ENCODE measurements at places on chromosomes 2 and 18.

DNA sequence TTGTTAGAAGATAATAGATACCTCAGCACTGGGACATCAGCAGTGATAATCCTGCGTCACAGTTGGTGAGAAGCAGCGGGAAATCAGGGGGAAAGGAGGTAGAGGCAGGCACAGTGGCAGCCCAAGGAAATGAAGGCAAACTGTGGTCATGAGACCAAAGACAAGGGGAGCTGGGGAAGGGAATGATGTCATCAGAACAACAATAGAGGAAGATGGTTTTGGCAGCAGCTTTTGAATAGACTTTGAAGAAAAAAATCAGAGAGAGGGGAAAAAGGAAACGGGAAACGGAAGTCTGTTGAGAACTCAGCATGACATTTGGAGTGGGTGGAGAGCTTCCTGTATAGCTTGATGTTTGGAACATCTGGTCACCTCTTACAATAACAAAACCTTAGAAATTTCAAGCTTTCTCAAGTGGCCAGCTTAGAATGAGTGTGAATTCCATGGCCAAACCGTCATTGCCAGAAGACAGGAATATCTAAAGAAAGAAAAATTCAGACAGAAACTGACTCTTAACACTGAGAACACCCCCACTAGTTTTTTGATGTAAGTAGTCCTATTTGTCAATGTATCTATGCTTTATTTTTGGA, 18.4 kb upstream of the YES1 start:
- DNase-seq: peak; percentile 9

DNA sequence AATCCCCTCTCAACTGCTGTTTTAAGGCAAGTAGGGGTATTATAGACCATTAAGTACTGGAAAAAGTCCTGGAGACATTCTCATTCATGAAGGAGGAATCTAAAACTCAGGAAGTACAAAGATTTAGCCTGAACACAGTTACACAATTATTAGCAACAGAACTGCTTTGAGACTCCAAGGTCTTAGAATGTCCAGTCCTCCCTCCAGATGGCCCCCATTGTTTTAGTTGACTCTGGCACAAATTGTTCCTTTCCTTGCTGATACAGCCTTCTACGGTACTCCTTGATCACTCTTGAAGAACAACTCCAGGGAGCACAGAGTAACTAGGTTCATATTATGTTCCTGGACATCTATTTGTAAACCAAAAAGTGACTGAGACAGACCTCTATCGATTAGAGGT, 210.1 kb upstream of the RND3 start:
- DNase-seq: peak; percentile 65

GRCh38 chr2:159933727-159934049, 128.7 kb downstream of the PLA2R1 start:
- DNase-seq: peak; percentile 45

DNA sequence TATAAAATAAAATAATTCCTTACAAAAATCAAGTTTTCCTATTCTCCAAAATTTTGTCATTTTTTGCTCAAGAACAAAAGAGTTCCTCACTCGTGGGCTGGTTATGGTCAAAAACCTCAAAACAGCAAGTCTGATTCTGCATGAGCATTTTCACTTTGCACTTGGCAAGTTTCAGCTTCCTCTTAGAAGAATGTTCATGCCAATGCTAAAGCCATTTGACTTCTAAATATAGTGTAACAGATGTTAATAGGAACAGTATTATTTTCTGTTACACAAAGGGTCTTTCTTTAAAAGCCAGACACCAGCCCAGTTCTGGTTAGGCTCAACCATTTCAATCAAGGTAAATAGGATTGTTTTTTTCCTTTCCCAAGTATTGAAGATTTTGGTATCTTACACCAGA, 261.3 kb upstream of the CCDC68 start:
- DNase-seq: no peak

- DNase-seq: no peak
Observed at GRCh38 chr2:2650608-2651375, 319.7 kb upstream of the MYT1L start.

DNA sequence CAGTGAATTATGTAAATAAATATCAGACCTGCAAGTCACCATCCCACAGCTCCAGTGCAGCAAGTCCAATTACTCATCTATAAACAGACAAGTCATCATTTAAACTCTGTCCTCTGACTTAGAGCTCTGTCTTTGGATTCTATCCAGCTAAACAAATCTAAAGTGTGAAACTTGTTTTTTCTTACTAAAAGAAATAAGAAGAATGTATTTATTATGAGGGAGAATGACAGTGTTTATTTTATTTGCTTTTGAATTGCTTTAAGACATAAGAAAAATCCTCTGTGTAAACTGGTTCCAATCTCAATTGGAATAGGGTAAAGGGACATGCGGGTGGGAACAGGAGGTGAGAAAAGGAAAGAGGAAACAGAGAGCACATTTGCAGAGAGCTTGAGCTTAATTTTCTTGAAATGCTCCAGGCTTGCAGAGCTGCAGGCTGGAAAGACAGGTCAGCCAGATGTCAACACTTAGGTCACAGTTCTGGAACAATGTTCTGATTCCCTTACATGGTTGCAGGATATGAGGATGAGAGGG, 355.8 kb downstream of the MEIS1 start:
- DNase-seq: peak; percentile 20

- no peak for DNase-seq
Observed at GRCh38 chr18:32910694-32911296, 138.0 kb upstream of the KLHL14 start.

- DNase-seq: no peak
Observed at GRCh38 chr2:140383781-140384180, 1603.6 kb upstream of the NXPH2 start.

- no peak for DNase-seq
Observed at GRCh38 chr2:70374616-70375015, 72.7 kb upstream of the FAM136A start.

GRCh38 chr2:17593841-17594491, 53.5 kb downstream of the VSNL1 start:
- DNase-seq: no peak

DNA sequence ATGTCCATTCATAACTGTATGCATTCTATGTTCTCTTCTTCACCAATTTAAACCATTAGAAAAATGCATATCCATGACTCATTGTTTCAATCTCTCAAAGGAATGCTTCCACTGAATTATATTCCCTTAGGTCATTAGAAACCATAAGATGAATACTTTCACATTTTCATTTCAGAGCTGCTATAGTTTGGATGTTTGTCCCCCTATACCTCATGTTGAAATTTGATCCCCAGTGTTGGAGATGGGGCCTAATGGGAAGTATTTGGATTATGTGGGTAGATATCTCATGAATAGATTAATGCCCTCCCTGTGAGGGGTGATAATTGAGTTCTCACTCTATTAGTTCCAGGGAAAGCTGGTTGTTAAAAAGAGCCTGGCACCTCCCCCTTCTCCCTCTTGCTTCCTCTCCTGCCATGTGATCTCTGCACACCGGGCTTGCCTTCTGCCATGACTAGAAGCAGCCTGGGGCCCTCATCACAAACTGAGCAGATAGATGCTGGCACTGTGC, 35.7 kb downstream of the THUMPD2 start:
- DNase-seq: no peak

- DNase-seq: no peak
Observed at GRCh38 chr2:53572696-53573095, 194.9 kb upstream of the CHAC2 start.

GRCh38 chr2:150389447-150389846, 98.0 kb downstream of the RND3 start:
- no peak for DNase-seq

DNA sequence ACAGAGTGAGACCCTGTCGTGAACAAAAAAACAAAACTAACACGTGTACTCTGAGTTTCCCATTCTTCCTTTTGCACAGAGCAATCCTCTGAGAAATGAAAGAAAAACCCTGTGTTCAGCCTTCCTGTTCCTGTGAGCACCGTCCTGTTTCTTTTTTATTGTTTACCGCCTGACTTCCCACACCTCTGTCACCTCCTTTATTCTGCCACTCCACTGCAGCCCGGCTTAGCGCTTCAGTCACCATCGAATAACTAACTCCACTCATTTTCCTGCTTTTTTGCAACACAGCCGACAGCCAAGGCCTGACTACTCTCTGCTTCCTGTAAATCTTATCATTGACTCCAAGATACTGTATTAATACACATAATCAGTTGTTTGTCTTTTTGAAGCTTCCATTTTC, 40.9 kb downstream of the TGOLN2 start:
- no peak for DNase-seq

DNA sequence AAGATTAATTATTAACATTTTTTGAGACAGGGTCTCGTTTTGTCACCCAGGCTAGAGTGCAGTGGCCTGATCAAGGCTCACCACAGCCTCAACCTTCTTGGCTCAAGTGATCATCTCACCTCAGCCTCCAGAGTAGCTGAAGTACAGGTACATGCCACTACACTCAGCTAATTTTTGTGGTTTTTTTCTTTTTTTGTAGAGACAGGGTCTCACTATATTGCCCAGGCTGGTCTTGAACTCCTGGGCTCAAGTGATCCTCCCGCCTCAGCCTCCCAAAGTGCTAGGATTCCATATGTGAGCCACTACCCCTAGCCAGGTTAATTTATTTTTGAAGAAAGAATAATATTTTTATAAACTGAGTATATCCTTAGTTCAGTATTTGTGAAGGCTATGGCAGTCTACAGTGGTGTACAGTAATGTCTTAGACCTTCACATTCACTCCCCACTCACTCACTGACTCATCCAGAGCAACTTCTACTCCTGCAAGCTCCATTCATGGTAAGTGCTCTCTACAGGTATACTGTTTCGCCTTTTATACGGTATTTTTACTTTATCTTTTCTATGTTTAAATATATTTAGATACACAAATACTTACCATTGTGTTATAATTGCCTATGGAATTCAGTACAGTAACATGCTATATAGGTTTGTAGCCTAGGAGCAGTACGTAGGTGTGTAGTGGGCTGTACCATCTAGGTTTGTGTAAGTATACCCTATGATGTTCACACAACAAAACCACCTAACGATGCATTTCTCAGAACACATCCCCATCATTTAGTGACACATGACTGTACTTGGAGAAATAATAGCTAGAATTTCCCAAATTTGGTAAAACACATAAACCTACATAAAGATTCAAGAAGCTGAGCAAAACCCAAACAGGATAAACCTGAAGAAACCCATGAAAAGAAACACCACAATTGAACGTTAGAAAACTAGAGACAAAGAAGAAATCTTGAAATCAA, 38.6 kb downstream of the MGAT4A start:
- DNase-seq: no peak

DNA sequence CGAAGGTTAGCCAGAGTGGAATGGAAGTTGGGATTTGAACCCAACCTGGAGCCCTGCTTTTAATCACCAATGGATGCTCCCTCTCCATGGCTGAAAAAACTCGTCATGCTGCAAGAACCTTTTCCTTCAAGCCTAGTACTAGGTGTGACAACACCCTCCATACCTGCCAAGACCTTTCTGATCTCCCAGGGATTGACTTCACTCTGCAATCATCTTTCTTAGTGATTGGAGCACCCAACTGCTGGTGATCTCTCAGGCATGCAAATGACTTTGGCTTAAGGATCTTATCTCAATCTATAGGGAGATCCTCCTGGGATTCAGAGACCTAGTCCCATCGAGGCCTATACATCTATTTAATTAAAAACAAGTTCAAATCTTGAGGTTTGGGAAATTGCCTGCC, 23.5 kb upstream of the ITGB6 start:
- DNase-seq: no peak

GRCh38 chr2:15660491-15661294, 69.0 kb downstream of the DDX1 start:
- DNase-seq: no peak

DNA sequence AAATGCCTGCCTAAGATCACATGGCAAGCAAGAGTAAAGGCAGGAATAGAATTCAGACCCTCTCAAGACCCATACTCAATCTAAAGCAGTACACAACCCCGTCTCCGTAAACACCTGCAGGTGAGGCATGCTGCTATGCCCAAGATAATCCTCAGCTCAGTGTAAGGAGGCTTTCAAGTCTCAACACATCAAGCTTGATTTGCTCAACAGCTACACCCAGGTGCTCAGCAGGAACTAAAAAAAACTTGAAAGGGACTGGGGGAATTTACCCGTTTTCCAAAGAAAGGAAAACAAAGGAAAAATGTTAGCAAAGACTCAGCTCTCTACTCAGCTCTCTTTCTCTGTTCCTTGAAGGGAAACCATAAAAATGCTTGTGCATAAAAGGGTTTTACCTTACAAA, 301.8 kb downstream of the C1D start:
- DNase-seq: no peak

GRCh38 chr18:76489081-76489480, 6.0 kb downstream of the ZNF516 start:
- no peak for DNase-seq

DNA sequence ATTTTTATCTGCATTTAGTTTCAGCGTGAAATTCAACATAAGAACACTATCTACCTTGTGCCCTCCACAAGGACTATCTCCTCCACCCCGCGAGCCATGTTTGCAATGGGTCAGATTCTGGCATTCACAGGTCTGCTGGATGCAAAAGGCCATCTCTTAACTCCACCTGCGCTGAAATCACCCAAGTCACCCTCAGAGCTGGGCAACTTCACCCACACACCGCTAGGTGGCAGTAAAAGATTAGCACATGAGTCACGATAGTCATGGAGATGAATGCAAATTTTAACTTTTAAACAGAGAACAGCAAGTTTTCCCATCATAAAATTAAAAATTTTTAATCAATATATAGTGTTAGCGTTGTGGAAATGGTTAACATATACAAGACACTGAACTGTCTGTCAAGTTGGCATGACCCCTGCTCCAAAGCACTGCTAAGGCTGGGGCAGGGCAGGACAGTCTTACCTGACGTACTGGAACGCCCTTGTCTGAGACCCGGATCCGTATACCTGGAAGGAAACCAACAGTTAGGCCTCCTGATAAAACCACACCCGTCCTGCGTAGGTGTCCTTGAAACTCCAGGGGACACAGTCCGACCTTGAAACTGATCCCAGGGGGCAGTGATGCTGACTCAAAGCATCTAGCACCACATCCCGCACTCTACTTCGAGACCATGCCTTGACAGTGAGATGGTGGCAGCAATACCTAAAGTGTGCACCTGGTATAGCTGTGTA, 89.6 kb downstream of the UXS1 start:
- peak; percentile 52 for DNase-seq

GRCh38 chr2:44964752-44965236, 23.3 kb downstream of the SIX3 start:
- no peak for DNase-seq

- DNase-seq: no peak
Observed at GRCh38 chr2:84697895-84698294, 181.6 kb downstream of the DNAH6 start.

DNA sequence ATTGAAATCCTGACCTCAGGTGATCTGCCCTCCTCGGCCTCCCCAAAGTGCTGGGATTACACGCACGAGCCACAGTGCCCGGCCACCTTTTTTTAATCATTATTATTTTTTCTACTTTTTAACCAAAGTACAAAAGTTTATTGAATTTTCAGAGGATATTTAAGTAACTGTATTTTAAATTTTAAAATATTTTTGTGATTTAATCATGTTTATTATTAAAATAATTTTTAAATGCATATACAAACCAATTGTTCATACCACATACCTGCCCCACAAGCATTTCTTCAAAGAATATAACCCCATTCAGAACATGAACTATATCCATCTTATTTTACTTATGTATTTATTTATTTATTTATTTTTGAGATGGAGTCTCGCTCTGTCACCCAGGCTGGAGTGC, 163.6 kb upstream of the MAP2 start:
- no peak for DNase-seq

GRCh38 chr2:28219138-28219537, 173.5 kb upstream of the FOSL2 start:
- no peak for DNase-seq
